ENCODE measurements at places on chromosomes 7 and 10. TPM values are rescaled to one million over a fixed set of nuclear protein-coding genes. Genes with fewer than 3 reads are reported as not detected.

Gene NAT16
- total RNA-seq, result not detected

Gene C10orf67
- 0.26 TPM for total RNA-seq

Gene SMO
- total RNA-seq, result 5.0 TPM

Gene OR6B1
- not detected for total RNA-seq

Gene IGFBP3
- 7.8 TPM for total RNA-seq

Gene PILRB
- total RNA-seq, result 5.5 TPM

Gene GDF2
- total RNA-seq, result not detected

Gene UNCX
- not detected for total RNA-seq

Gene ZNF727
- 0.53 TPM for total RNA-seq

Gene CYP26C1
- under 0.01 TPM for total RNA-seq

Gene PNLIPRP3
- total RNA-seq, result 53.2 TPM

Gene KLF14
- not detected for total RNA-seq

Gene TRIL
- total RNA-seq, result not detected

Gene GIMAP4
- total RNA-seq, result not detected

Gene PRRT4
- total RNA-seq, result 0.13 TPM

Gene GATA3
- under 0.01 TPM for total RNA-seq

Gene ZNF92
- 4.0 TPM for total RNA-seq

Gene GDF10
- not detected for total RNA-seq

Gene TCAF1
- 17.6 TPM for total RNA-seq

Gene GPER1
- 0.13 TPM for total RNA-seq

Gene CFAP58
- 1.2 TPM for total RNA-seq

Data from bronchial epithelial cell (primary cell).